Mucosa of gallbladder (tissue), 1 donor: ENCODE measurements at places on chromosomes 1 and 21. TPM values are rescaled to one million over a fixed set of nuclear protein-coding genes. Genes with fewer than 3 reads are reported as not detected.

EFNA3 gene
- total RNA-seq, result 2.7 TPM

CDC20 gene
- 5.1 TPM for total RNA-seq

IL24 gene
- total RNA-seq, result not detected

SPRR4 gene
- total RNA-seq, result not detected

OR2T1 gene
- not detected for total RNA-seq

TNFRSF25 gene
- 20.6 TPM for total RNA-seq

B3GALT5 gene
- total RNA-seq, result 48.7 TPM

UBE2J2 gene
- total RNA-seq, result 68.9 TPM

KRTAP25-1 gene
- total RNA-seq, result not detected

DCST1 gene
- total RNA-seq, result not detected

RAP1A gene
- 93.0 TPM for total RNA-seq

CAMSAP2 gene
- 21.4 TPM for total RNA-seq

SLC22A15 gene
- total RNA-seq, result 5.7 TPM

- no peak for DNase-seq
These were observed 12.2 kb downstream of the FGR start for GRCh38 chr1:27622828-27623227.

GRCh38 chr1:61244114-61244513, 161.8 kb downstream of the NFIA start:
- DNase-seq, result no peak

DNA sequence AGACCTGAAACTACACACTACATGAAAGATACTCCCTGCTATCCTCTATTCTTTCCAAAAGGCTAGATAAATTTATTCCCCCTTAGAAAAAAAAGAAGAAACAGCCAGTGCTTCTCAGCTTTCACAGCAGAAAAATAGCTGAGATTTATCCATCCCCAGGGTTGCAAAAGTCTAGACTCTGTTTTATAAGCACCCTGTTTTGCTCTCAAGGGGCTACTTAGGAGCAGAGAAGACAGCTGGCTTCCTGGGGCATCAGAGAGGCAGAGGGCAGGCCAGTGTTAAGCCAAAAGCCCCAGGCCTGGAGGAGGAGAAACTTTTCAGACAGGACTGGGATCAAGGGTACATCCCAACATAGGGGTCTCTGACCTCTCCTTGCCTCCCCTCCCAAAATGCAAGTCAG, 3.9 kb downstream of the LAMB3 start:
- no peak for DNase-seq

DNA sequence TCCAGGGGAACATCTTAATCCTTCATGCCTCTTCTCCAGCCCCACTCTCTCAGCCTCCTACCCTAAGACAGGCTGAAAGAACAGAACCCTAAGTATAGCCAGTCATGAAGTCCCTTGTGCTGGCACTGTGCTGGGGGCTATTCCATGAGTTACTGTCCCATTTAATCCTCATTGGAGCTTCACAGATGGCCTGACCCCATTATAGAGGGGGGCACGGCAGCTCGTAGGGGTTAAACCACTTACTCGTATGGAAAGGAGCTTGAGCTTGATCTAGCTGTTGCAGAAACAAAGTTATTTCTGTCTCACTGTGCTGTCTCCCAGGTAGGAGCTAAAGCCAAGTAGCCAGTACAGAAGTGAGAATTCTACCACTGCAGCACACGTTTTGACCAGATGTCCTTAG, 203.2 kb upstream of the COA6 start:
- no peak for DNase-seq

DNA sequence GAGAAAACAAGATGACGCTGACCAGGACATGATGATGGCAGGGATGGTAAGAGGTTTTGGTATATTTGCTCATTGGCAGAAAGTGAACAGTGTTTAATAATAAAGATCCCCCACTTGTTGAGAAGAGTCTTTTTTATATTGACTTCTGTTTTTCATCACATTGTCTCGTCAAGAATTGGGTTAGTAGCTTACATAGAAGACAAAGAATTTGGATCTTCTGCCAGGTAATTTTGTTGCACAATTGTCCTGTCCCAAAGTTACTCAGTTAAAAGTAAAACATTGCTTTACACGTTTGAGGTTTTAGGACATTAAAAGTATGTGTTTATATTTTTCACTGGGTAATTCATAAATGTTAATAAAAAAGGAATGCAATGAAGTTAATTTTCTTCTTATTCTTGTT, 48.3 kb upstream of the LAMC2 start:
- no peak for DNase-seq

DNA sequence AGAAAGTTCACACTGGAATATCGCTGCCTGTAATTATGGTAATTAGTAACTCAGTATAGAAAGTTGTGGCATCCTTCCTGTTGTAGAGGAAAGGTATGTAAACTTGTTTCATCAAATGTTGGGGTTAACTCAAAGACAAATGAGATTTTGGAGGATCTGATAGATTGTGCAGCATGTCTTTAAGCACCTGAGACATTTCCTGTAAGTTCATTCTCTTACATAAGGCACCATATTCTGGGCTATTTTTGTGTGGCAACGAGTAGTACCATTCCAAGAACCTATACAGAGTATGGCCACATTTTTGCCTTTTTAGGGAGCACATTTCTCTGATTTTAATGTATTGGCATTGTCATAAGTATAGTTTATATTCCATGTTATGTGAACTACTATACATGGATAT, 88.8 kb downstream of the CDC14A start:
- DNase-seq, result no peak

- peak; percentile 18 for DNase-seq
These were observed 63.6 kb upstream of the GNG12 start for GRCh38 chr1:67896826-67897225.

GRCh38 chr1:175322109-175322508, 129.5 kb upstream of the KIAA0040 start:
- no peak for DNase-seq

GRCh38 chr1:229410370-229410691, 23.6 kb downstream of the ACTA1 start:
- DNase-seq, result no peak

- no peak for DNase-seq
These were observed 24.0 kb downstream of the NPHP4 start for GRCh38 chr1:5968161-5968736.

DNA sequence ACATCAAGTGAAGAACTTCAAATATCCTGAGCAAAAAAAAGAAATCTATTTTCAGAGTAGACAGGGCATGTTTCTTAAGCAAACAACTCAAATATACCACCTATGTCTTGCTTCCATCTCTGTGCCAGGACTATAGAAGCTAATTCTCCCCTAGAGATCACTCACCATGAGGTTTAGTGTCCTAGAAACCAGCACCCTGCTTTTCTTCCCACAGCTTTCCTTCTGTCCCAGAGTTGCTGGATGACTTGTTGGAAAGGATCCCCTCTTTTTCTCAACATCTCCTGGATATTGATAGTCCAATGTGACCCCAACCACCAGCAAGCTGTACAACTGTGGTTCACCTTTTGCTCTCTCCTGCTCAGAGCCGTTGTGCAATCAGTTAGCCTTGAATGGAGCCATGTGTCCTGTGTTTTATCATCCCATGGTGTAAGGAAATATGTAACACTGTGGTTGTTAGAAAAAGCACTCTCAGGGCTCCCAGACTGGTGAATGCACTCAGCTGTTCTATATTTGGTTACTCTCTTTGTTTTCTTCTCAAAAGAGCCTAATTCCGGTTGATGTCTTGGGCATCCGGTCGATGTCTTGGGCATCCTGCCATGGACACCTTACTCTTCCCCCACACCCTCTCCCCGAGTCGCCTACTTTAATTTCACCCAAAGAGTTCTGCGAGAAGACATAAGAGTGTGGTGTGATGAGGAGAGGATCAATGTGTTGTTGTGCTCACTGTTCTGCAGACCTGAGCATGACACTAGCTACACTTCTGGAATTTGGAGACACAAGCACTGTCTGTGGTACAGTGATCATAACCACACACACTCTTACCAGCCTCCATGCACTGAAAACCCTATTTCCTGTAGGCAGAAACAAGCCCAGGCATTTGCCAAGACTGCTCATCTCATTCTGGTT, 1.7 kb downstream of the TNFSF4 start:
- peak; percentile 42 for DNase-seq

DNA sequence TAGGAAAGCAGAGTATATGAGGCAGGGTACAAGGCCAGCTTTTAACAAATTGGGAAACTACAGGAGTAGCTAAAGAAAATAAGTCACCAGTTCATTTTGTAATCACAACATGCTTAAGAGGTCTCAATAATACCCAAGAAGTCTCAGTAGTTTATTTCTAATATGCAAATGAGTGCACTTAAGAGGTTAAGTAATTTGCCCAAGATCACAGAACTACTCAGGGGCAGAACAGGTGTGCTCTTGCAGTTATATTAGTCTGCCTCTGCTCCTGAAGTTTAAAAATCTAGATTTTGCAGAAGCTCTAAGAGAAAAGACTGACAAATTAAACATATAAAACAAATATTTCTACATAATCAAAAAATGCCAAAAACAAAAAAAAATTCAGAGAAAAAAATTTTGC, 6.9 kb downstream of the EPS15 start:
- DNase-seq, result no peak

DNA sequence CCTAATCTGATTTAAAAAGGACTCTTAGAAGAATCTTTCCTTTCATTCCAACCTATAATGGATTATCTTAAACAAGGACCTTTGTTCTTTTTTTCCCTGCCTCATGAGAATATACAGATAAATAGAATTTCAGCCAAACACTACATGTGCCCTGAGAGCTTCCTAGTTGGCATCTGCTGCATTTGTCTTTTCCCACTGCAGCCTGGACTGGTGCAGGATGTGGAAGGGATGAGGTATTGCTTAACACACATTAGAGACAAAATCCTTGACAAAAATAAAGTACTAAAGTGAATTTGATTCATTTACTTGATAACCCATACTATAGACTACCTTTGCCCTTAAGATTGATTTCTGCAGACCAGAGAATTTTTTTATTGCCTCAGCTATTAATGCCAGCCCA, 59.5 kb downstream of the PALMD start:
- no peak for DNase-seq

DNA sequence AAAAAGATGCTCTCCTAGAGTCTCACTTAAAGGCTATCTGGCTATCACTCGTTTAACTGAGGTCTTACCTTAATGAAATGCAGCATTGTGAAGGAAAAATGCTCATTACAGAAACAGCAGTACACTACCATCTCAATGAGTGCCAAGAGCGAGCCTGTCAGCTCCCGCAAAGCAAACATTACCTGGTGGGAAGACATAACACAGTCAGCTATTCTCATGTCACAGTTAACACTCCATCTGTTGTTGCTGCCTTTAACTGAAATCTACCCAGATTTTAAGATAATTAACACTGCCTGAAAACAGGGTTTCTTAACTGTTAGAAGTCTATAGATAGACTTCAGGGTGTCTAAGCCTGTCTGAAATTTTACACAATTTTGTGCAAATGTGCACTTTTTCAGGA, 39.1 kb downstream of the PCSK9 start:
- no peak for DNase-seq

GRCh38 chr1:208141610-208142192, 102.5 kb downstream of the PLXNA2 start:
- no peak for DNase-seq

- DNase-seq, result no peak
These were observed 532.2 kb downstream of the MATN1 start for GRCh38 chr1:30191154-30191702.

- no peak for DNase-seq
These were observed 11.8 kb downstream of the AGT start for GRCh38 chr1:230701895-230702768.

DNA sequence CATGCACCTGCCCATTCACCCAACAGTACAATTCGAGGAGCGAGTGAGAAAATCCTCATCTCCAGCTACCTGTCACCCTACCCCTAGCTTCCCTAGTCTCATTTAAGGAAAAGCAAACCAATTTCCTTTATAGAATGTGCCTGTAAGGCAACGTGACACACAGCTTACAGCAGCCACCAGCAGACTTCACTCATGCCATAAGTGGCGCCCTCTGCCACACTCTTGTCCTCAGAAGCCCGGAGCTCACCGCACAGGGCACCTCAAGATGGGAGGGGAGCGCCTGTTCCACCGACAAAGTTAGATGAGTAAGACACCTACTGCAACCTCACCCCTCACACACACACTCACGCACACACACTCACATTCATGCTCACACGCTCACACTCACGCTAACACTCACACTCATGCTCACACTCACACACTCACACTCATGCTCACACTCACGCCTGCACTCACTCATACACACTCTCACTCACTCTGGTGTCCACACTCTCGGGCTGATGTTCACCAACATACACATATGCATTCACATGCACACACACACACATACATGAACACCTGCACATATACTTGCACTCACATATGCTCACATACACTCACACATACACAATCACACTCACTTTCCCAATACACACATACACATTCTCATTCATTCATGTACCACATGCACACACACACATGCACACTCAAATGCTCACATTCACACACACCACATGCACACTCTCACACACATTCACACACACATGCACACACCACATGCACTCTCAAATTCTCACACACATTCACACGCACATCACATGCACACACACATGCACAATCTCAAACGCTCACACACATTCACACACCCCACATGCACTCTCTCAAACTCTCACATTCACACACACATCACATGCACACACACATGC, 170.7 kb downstream of the PSMG1 start:
- no peak for DNase-seq

DNA sequence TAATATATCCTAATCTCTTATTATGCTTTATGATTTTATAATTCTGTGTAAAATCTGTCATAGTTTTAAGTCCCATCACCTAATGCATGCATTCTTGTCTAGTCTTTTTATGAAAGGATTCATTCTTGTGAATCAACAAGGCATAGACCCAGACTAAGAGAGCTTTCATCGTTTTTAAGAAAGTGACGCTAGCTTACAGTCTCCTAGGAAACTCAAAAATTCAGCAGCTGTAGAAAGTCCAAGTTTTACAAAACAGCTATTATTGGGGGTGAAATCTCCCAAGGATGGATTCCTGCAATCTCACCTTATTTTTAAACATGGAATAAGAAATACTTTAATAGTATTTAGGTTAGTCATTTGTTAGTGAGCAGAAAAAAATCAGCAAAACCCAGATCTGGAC, 104.7 kb downstream of the NCAM2 start:
- DNase-seq, result no peak

DNA sequence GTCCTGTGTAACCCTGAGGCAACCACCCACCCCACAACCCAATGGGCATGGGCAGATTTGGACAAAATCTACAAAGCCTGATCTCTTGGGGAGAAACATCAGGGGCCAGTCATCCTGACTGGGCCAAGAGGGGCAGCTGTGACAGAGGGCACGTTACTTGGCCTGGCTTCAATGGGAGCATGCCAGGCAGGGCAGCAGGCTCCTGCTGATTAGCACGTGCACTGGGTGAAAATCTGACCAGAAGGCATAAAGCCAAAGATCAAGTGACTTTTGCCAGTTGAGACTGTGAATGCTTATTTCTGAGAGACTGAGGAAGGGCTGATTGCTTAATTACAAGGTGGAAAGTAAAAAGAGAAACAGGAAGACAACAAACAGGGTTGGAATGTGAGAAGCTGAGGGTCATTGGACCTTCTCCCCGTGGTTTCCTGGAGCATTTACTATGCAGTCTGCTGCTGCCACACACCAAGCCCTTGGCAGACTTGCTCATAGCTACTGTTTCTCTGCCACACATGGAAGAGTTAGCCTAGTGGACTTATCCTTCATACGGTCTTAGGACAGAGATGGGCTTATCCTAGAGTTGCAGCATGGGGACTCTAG, 39.8 kb upstream of the TNR start:
- no peak for DNase-seq

- peak; percentile 97 for DNase-seq
These were observed at the start of the genes ATP5PB and WDR77 for GRCh38 chr1:111448918-111449702. ATP5PB (plus strand) TSS chr1:111449464; CDS start chr1:111449542, 78 bp downstream. WDR77 (minus strand) TSS chr1:111449256; CDS start chr1:111449169, 87 bp downstream.
